Glomerular endothelial cell (primary cell): ENCODE measurements at places on chromosomes 16 and 17. TPM values are rescaled to one million over a fixed set of nuclear protein-coding genes. Genes with fewer than 3 reads are reported as not detected.

- no peak for DNase-seq
These were observed 82.7 kb upstream of the CDYL2 start for GRCh38 chr16:80887062-80887461.

DNA sequence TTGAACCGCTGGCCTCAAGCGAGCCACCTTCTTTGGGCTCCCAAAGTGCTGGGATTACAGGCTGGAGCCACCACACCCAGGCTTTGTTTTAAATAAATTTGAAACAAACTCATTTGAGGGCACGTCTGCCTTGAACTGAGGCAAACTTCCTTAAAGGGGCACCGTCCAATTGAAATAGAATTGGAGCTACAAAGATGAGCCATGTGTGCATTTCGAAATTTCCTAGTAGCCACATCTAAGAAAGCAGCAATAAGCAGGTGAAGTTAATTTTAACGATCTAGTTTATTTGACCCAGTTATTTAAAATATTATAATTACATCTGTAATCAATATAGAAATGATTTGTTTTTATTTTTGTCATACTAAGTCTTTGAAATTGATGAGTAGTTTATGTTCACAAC, 755 bp upstream of the C16orf89 start:
- DNase-seq, result no peak

Gene ACSM2A
- not detected in 2 replicates for total RNA-seq

GRCh38 chr16:58249780-58250478, 44.9 kb downstream of the PRSS54 start:
- no peak for DNase-seq

- no peak for DNase-seq
These were observed 45.2 kb upstream of the STAC2 start for GRCh38 chr17:39270923-39271322.

- no peak for DNase-seq
These were observed 7.6 kb upstream of the KRT39 start for GRCh38 chr17:40974366-40974765.

DNA sequence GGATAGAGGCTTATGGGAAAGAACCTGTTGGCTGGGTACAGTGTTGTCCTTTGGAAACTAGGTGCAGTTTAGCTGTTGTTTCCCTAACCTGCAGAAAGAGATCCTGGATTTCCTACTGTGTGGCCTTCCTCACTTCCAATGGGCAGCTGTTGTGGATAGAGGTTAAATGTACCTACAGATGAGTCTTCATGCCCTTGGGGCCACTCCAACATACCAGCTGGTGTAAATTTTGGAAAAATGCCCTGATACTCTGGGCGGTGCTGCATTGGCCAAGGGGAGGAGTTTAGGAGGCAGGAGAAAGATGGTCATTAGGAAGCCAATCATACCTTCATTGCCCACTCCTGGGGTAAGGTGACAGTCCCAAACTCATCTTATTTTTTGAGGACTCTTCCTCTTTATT, 70.2 kb downstream of the SNX11 start:
- no peak for DNase-seq

- DNase-seq, result no peak
These were observed 71.6 kb downstream of the WIPI1 start for GRCh38 chr17:68385490-68386215.

Gene LGALS9
- 120 and 200 TPM in 2 replicates for total RNA-seq

GRCh38 chr17:42598905-42599304, 10.3 kb downstream of the RETREG3 start:
- no peak for DNase-seq

- no peak for DNase-seq
These were observed 488 bp downstream of the HOXB9 start for GRCh38 chr17:48625495-48626244.

Gene LHX1
- total RNA-seq, result 1.3 and 5.6 TPM in 2 replicates

- no peak for DNase-seq
These were observed 17.4 kb downstream of the SEZ6 start for GRCh38 chr17:28988475-28988874.

DNA sequence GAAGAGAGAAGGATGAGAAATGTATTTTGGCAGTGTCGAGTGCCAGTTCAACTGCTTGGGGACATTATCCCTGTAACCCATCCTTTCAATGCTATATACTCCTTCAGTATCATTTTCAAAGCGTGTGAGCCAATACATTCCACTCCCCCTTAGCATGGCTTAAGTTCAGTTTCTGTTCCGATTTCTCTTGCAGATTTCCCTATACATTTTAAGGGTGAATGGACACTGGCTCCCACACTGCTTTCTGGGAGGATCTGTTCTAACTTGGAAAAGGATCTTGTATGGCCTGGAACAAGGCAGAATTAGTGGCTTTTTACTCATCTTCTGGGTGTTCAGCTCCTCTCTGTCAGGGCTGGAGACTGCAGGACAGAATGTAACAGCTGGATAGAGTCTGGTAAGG, 333.8 kb downstream of the HAPSTR1 start:
- DNase-seq, result no peak

DNA sequence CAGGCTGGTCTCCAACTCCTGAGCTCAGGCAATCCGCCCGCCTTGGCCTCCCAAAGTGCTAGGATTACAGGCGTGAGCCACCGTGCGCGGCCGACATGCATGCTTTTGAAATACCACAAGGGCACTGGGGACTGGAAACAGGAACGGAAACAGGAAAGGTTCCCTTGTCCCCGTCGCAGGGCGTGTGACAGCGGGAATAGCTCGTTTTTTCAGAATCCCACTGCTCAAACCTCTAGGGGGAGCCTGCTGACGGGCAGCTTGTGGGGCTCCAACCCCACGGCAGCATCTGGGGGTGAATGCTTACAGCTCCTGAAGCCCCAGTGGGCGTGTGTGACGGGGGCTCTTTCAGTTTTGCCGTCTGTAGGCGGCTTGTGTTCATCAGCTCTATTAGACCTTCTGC, 18.8 kb upstream of the ASGR2 start:
- no peak for DNase-seq
